ENCODE measurements at places on chromosomes 13 and 19. TPM values are rescaled to one million over a fixed set of nuclear protein-coding genes. Genes with fewer than 3 reads are reported as not detected.

DNA sequence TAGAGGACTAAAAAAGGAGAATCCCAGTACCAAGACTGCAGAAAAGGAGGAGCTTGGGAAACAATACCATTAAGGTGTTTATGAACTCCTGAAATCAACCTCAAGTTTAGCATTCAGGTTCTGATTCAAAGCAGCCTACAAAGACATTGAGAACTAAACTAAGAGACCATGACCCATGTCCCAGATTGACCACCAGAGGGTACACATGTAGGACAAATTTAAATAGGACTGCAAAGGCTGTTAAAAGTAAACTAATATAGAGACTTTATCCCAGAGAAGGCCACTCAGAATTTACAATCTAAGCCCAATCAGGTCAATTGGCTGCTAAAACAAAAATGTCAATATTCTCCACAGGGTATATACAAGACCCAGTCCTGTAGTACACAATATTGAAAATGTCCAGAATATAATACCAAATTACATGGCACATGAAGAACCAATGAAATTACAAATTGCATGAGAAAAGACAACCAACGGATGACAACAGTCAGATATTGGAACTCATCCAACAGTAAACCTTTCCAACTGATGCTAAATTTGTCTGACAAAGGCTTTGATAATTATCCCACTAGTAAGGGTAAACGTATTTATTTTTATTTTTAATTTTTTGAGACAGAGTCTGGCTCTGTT is 682.4 kb downstream of the UQCRFS1 start:
- DNase-seq = no peak

- peak; percentile 90 for DNase-seq
These were observed 57.9 kb upstream of the C1QTNF9 start for GRCh38 chr13:24251525-24251924.

GRCh38 chr19:10921199-10921909 is 7.1 kb downstream of the YIPF2 start:
- no peak for DNase-seq

GRCh38 chr13:77653301-77653700 is 44.2 kb upstream of the SLAIN1 start:
- DNase-seq = no peak

Gene DUS3L
- 63.9 TPM for total RNA-seq

Gene UBL5
- 327 TPM for total RNA-seq
